ENCODE measurements at places on chromosomes 6 and 20. TPM values are rescaled to one million over a fixed set of nuclear protein-coding genes. Genes with fewer than 3 reads are reported as not detected.

Gene LY6G6D
- not detected for polyA plus RNA-seq

GRCh38 chr6:7647504-7647903 lies 57.5 kb downstream of the SNRNP48 start:
- no peak overlapping the region for H3K27ac ChIP-seq
- H3K4me3 ChIP-seq, result no peak overlapping the region
- no peaks in the 10 kb centered on the region for H3K4me1 ChIP-seq
- no peak for DNase-seq
- H3K27me3 ChIP-seq, result no peaks in the 10 kb centered on the region
- no peaks in the 10 kb centered on the region for H3K36me3 ChIP-seq

DNA sequence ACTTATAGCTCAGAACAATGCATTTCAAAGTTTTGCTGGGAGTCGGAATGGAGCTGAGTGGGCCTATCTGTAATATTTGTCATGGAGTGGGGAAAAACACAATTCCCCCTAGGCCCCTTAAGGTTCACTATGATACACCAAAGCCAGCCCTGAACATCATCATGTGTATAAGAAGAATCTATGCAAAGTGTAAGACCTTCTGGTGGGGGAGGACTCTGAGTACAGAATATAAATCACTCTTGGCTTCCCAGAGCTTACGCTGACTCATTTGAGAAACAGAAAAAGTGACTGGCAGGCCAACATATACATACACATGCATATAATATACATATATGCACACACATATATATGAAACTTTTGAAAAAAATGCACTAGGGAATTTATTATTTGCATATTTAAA lies 54.1 kb upstream of the UBR2 start:
- H3K4me3 ChIP-seq, result no peak overlapping the region
- no peaks in the 10 kb centered on the region for H3K36me3 ChIP-seq
- no peak overlapping the region for H3K27ac ChIP-seq
- no peaks in the 10 kb centered on the region for H3K27me3 ChIP-seq
- no peak for DNase-seq

- no peak overlapping the region for H3K4me3 ChIP-seq
- H3K27ac ChIP-seq, result no peak overlapping the region
- no peaks in the 10 kb centered on the region for H3K27me3 ChIP-seq
- DNase-seq, result no peak
These were observed 241.7 kb upstream of the CEP162 start for GRCh38 chr6:84469144-84469543.

GRCh38 chr6:15417811-15418210 lies 171.9 kb downstream of the JARID2 start:
- H3K36me3 ChIP-seq, result no peaks in the 10 kb centered on the region
- H3K4me1 ChIP-seq, result peaks cover 19% of the 10 kb centered on the region
- H3K27ac ChIP-seq, result no peak overlapping the region
- H3K4me3 ChIP-seq, result no peak overlapping the region

DNA sequence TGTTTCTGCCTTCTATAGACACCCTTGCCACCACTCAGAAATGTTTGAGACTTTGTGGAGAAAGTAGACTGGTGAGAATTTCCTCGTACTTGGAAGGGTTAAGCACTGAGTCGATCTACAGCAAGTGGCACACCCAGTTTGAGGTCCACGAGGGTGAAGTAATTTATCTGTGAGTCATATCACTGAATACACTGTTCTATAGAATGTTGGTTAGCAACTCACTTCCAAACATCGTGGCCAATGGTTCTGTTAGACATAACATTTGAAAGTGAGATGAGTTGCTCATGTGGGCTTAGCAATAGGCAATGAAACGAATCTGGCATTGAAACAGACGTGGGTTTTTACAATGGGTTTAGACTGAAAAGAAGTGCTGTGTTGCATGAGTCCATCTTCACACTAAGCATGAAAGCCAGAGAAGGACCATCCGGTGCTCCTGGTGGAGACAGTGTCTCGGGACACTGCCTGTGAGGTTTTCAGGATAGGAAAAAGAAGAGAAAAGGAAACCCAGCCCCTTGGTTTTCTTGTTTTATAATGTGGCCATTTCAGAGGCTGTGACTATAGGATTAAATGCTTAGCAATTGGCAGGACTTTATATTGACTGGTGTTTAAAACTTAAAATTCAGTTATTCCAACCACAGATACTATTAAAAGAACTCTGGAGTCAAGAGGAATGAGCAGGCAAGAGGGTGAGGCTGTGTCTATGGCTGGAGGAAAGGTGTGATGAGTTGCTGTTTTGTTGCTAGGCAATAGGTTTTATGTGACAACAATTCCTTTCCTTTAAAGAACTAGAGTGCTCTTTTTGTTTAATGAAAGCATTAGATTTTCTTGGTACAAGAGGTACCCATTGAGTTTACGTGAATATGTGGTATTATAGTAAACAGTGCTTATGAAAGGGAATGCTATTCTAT lies 31.0 kb upstream of the EZR start:
- H3K27me3 ChIP-seq, result no peaks in the 10 kb centered on the region
- peaks cover 46% of the 10 kb centered on the region for H3K4me1 ChIP-seq
- no peak for DNase-seq
- no peaks in the 10 kb centered on the region for H3K36me3 ChIP-seq

DNA sequence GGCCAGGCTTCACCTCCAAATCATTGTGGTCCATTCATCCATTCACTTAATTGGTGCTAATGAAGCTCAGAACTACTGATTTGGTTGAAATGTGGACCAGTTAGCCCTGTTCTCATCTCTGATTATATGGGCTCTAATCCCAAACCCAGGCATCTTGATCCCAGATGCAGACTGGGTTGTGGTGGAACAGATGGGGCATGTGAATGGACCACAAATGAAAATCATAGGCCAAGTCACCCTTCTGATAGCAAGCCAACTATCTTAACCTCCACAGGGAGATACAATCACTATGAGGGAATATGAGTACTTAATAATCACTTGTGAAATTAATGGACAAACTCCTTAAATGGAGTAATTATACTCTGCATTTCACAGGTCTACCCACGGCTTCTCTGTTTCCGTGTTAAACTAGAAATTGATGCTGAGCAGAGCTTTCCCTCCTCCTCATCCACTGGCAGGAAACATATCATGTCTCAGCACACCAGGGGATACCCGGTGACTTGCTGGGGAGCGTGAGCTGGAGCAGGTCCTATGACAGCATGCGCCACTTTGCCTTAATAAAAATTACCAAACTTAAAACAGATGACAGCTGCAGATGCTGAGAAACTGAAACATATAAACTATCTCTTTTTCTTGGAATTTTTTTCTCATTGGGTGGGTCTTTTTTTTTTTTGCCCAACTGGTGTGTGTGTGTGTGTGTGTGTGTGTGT lies 108.8 kb upstream of the HEY2 start:
- DNase-seq, result no peak
- no peaks in the 10 kb centered on the region for H3K27me3 ChIP-seq
- H3K27ac ChIP-seq, result no peak overlapping the region
- H3K4me3 ChIP-seq, result no peak overlapping the region
- H3K4me1 ChIP-seq, result peaks cover 12% of the 10 kb centered on the region

Gene VWA7
- polyA plus RNA-seq, result 6.6 TPM

Gene TSPO2
- not detected for polyA plus RNA-seq

GRCh38 chr6:143531720-143532499 lies 20.4 kb upstream of the FUCA2 start:
- no peak overlapping the region for H3K27ac ChIP-seq
- no peak for DNase-seq
- H3K4me3 ChIP-seq, result no peak overlapping the region
- peaks cover 5% of the 10 kb centered on the region for H3K4me1 ChIP-seq
- H3K27me3 ChIP-seq, result no peaks in the 10 kb centered on the region
- H3K36me3 ChIP-seq, result no peaks in the 10 kb centered on the region

Gene OXT
- not detected for polyA plus RNA-seq

- no peak overlapping the region for H3K27ac ChIP-seq
- no peak overlapping the region for H3K4me3 ChIP-seq
- H3K36me3 ChIP-seq, result no peaks in the 10 kb centered on the region
- H3K27me3 ChIP-seq, result peaks cover 21% of the 10 kb centered on the region
These were observed 296.2 kb downstream of the RIMS1 start for GRCh38 chr6:72182337-72183246.

- no peaks in the 10 kb centered on the region for H3K36me3 ChIP-seq
- peaks cover 43% of the 10 kb centered on the region for H3K27me3 ChIP-seq
- no peak overlapping the region for H3K4me3 ChIP-seq
- DNase-seq, result no peak
- H3K27ac ChIP-seq, result no peak overlapping the region
- H3K4me1 ChIP-seq, result peaks cover 15% of the 10 kb centered on the region
These were observed 4.6 kb downstream of the THBS2 start for GRCh38 chr6:169249057-169249456.

- H3K27me3 ChIP-seq, result peaks cover 30% of the 10 kb centered on the region
- H3K36me3 ChIP-seq, result no peaks in the 10 kb centered on the region
- no peak overlapping the region for H3K27ac ChIP-seq
- H3K4me3 ChIP-seq, result no peak overlapping the region
- peaks cover 4% of the 10 kb centered on the region for H3K4me1 ChIP-seq
These were observed 6.4 kb upstream of the CHRNA4 start for GRCh38 chr20:63367446-63368055.
